Vagina (tissue), 2 donors: ENCODE measurements at places on chromosomes 13 and 19.

- DNase-seq, result no peak
These were observed 1757.8 kb downstream of the PCDH9 start for GRCh38 chr13:65472336-65472735.

- no peak for DNase-seq
These were observed 608 bp downstream of the CNN2 start for GRCh38 chr19:1026783-1027649.

DNA sequence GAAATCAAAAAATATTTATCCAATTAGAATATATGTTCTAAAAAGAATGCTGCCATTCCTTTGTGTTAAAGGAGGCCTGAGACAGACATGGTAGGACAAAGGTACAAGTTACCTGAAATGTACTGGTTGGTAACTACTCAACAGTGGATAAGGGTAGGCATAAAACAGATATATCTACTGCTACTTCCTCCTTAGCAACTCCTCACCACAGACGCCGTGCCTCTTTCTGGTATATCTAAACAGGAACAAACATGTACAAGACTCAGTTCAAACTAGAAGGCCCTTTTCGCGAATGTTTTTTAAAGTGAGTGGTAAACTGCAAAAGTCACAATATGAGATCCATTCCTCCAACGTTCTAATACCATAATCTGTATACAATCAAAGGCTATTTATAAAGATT, 86.9 kb downstream of the TBC1D4 start:
- DNase-seq, result no peak

GRCh38 chr13:26895808-26896466, 135.4 kb upstream of the GPR12 start:
- no peak for DNase-seq

GRCh38 chr13:54574791-54575190, 1546.2 kb downstream of the OLFM4 start:
- no peak for DNase-seq

GRCh38 chr19:36163813-36164212, 11.6 kb upstream of the COX7A1 start:
- DNase-seq, result no peak

DNA sequence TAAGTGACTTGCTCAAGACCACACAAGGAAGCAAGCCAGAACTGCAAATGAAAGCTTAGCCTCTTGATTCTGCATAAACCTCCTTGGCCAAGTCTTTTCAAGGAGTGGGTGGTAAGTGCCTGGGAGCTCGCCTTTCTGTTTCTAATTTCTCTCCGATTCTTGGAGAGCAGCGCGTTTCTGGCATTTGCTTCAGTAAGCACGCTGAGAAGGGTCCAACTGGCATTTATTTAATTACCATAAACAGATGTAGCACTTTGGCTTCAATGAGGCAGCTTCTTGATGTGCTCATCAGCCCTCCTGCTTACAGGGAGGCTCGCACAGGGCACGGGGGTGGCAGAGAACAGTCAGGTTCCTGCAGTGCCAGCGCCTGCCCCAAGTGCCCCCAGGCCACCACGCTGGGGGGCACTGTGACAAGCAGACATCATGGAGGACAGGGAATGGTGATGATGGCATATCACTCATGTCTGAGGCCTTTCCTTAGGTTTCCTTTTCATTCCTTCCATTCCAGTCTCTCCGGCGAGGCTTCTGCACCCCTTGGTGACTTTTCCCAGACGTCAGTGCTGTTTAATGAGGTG, 13.3 kb downstream of the SIAH3 start:
- DNase-seq, result no peak

DNA sequence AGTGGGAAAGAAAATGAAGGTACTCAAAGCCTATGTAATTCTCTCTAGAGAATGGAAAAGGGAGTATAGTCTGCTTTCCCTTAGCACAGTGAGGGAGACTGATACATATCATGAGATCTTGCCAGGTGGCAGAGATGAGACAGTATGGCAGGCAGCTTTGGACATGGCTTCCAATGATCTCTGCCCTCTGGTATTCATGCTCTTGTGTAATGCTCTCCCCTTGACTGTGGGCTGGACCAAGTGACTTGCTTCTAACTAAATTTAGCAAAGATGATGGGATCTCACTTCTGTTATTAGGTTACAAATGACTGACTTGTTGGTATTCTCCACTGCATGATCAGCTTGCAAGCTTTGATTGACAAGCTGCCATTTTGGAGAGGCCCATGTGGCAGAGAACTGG, 10.2 kb downstream of the ZNF132 start:
- DNase-seq, result no peak

DNA sequence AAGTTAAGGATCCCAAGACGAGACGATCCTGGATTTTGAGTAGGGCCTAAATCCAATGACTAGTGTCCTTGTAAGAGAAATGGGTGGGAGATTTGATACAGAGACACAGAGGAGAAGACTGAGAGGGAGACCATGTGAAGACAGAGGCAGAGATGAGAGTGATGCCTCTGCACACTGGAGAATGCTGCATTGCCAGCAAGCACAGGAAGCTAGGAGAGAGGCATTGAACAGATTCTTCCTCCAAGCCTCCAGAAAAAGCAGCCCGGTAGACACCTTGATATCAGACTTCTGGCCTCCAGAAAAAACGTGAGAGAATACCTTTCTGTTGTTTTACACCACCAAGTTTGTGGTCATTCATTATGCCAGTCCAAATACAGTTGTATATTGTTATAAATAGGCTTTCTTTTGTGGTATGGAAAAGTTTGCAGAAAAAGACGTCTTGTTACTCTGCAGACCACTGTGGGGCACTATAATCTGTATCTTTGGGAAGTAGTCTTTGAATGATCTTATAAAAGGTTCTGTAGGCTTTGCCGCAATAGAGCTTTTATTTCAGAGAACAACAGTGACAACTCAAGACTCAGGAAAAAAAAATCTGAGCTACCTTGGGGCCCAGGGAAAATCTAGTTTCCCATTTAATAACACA, 17.9 kb upstream of the RFC3 start:
- DNase-seq, result no peak

GRCh38 chr13:36323951-36324566, 22.1 kb downstream of the SPART start:
- no peak for DNase-seq

DNA sequence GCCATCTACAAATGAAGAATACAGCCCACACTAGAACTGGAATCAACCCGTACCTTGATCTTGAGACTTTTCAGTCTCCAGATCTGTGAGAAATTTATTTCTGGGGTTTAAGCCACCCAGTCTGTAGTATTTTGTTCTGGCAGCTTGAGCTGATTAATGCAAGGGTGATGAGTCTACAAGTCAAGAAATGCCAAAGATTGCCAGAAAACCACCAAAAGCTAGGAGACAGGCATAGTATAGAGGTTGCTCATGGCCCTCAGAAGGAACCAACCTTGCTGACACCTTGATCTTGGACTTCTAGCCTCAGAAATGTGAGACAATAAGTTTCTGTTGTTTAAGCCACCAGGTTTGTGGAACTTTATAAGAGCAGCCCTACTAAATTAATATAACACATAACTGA, 428.2 kb upstream of the KLF12 start:
- DNase-seq, result no peak

DNA sequence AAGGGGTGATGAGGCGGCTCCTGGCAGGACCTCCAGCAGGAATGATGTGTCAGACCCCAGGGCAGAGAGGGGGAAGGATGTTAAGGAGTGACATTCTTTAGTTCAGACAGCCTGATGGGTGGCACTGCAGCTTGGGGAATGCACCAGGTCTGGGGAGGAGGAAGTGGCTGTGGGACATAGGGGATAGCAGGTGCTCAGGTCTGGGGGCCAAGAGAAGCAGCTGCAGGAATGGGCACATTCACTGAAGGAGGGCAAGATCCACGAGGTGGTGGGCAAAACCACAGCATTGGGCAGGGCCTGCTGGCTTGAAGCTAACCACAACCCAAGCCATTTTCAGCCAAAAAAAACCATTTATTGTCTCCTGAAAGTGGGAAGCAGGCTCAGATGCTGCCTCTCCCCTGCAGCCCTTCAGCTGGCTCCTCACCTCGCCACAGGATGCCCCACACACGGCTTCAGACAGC, 26.5 kb downstream of the COMP start:
- no peak for DNase-seq

- DNase-seq, result no peak
These were observed 38.0 kb downstream of the RCBTB2 start for GRCh38 chr13:48494874-48495273.

DNA sequence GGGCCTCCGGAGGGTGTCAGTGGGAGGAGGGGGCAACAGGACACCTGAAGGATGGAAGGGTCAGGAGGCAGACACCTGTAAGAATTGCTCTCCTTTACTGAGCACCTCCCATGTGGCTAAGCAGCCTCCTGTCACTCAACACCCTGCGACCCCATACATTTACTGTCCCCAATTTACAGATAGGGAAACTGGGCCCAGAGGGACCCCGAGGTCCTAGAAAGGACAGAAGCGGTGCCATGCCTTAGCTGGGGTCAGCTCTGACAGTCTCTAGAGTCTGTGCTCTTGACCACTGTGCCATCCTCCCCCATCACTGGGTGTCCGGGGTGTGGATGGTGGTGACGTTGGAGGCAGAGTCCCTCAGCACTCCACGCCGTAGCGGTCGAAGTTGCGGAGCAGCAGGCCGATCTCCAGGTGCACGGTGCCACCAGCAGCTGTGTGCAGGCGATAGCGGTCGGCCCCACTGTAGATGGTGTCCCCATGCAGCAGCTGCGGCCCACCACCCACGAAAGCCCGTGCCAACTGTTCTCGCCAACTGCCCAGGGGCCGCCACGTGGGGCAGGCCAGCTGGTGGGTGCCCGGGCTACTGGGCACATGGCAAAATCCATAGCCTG, 726 bp upstream of the TGFB1 start:
- no peak for DNase-seq

DNA sequence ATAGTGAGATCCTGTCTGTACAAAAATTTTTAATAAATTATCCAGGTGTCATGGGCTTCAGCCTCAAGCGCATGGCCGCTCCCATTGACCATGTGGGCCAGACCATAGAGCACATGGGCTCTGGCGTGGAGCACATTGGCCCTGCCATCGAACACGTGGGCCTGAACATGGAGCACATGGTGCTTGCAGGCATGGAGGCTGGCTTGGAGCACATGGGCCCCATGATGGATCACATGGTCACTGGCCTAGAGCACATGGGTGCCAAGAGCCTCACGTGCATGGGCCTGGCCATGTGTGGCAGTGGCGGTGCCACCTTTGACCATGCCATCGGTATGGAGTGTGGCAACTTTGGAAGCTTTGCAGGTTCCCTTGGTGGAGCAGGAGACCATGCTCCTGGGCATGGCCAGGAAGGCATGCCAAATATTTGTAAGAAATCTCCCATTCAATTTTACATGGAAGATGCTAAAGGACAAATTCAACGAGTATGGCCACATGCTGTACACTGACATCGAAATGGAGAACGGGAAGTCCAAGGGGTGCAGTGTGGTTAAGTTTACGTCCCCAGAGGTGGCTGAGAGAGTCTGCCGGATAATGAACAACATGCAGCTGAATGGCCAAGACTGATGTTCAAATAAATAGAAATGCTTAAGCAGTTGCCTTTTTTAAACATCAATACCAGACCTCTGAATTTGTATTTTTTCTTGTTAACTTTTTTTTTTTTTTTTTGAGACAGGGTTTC, 21.3 kb upstream of the SLC1A5 start:
- no peak for DNase-seq

GRCh38 chr19:41016488-41017071, 25.5 kb downstream of the CYP2B6 start:
- DNase-seq, result peak; percentile 61

GRCh38 chr19:53809518-53810186, 14.5 kb downstream of the NLRP12 start:
- no peak for DNase-seq

GRCh38 chr19:14300303-14300702, 80.9 kb upstream of the ADGRE5 start:
- DNase-seq, result no peak

- DNase-seq, result no peak
These were observed 191.2 kb downstream of the USP12 start for GRCh38 chr13:26980099-26981031.

DNA sequence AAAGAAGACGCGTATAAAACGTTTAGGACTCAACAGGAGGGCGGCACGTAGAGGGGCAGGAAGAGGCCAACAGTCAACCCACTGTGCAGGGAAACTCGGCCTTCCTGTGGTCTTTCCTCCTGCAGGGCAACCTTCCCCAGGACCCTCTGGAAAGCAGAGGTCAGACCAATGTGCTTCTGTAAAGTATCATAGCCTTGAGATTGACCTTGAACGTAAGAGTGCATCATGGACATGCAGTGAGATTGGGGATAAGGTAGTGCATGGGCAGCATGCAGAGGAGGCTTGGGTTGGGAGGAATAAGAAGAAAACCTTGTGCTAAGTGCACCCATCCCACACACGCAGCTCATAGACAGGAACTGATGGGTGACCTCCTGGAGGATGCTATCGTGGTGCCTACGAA, 34.0 kb upstream of the ZNF507 start:
- DNase-seq, result peak; percentile 64

GRCh38 chr13:112771877-112772538, 82.2 kb downstream of the ATP11A start:
- DNase-seq, result no peak

- no peak for DNase-seq
These were observed 10.8 kb downstream of the STAP2 start for GRCh38 chr19:4327877-4328242.

- DNase-seq, result no peak
These were observed 13.9 kb upstream of the CACNG6 start for GRCh38 chr19:53977429-53977990.

- no peak for DNase-seq
These were observed 95.3 kb downstream of the KL start for GRCh38 chr13:33111414-33112110.

DNA sequence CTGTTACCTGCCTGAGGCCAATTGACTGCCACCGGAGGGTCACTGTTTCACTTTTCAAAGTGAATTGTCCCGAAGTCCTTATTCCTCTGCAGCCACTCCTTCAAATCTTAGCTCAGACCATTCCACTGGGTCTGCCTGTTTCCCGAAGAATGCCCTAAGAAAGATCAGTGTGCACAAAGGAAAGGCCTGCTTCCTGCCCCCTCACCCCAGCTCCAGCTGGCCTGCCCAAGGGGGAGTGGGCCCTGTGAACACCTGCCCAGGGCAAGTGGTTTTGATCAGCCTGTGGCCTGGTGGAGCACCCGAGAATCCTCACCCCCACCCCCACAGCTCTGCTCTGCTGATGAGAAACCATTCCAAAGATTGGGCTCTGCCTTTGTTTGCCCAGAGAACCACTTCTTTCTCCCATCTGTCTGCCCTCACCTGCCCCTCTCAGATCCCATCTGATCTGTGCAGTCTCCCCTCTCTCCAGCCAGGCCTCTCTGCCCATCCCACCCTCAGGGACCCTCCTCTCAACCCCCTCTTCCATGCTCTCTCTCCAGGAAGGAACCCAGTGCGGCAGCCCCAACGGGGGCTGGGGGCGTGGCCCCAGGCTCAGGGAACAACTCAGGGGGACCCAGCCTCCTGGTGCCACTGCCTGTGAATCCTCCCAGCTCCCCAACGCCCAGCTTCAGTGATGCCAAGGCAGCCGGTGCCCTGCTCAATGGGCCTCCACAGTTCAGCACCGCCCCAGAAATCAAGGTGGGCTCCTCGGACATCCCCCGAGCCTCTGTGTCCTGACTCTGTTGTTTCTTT, 10.3 kb downstream of the LENG1 start:
- no peak for DNase-seq

GRCh38 chr13:111462221-111462764, 141.9 kb downstream of the TEX29 start:
- DNase-seq, result peak; percentile 62

GRCh38 chr19:49136771-49137171, 17.4 kb downstream of the PPFIA3 start:
- DNase-seq, result no peak

- no peak for DNase-seq
These were observed 342.6 kb downstream of the ITGBL1 start for GRCh38 chr13:101795025-101795424.
